ENCODE measurements at places on chromosomes 3 and 15.

DNA sequence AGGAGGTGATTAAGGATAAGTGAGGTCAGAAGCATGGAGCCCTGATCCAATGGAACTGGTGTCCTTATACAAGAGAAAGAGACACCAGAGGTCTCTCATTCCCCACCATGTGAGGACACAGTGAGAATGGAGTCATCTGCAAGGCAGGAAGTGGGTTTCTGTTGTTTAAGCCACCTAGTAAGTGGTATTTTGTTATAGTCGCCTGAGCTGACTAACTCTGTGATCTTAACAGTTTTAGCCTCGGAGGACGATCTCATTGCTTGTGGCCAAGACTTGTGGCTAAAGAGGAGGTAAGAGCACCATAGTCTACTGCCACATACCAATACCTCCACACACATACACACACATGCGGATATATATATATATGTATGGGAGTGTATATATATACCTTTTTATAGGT lies 73.8 kb downstream of the MCTP2 start:
- DNase-seq: no peak

DNA sequence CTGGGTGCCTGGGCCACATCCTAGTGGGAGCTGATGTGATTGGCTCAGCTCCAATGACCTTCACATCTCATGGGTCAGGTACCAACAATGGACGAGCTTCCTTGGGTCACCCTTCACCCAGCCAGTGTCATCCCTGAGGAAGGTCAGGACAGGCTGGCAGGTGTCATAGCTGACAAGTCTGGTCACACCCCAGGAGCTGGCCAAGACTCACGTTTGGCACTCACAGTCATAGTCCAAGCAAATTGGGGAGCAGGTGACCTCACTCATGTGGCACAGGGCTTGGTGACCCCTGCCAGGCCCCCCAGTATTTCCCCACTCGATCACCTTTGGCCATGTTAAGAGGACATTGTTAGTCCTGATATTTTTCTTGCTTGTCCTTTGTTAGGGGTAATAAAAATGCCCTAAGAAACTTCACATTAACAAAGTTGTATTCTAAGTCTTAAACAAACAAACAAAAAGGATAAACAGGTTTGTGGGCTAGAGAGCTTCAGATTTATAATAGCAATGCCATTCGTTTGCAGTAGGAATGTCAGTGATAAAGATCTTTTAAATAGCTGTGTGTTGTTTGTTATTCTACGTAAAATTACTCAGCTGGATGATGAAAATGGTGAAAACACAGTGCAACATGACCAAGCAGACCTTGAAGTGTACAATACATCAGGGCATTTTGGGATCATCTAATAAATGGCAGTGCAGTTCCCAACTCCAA lies 79.5 kb upstream of the POMGNT2 start:
- no peak for DNase-seq

DNA sequence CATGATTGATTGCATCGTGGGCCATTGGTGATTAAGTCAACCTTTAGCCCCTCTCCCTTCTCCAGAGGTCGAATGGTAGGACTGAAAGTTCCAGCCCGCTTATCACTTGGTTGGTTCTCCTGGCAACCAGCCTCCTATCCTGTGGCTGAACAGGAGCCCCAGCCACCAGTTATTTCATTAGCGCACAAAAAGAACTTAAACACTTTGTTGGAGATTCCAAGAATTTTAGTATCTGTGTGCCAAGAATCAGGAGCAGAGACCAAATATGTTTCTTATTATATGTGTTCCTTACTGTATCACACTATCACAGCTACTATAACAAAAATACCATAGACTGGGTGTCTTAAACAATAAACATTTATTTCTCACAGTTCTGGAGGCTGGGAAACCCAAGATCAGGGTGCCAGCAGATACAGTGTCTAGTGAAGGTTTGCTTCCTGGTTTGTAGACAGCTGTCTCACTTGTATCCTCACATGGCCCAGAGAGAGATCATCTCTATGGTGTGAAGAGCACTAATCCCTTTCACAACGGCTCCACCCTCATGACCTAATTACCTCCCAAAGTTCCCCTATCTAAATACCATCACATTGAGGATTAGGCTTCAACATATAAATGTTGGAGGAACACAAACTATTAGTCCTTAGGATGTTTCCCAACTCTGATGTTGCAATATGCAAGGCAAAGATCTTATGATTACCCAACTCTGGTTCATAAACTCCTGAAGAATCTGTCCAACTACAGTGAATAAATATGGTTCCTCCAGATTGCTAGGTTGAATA lies 30.5 kb upstream of the APH1B start:
- no peak for DNase-seq

DNA sequence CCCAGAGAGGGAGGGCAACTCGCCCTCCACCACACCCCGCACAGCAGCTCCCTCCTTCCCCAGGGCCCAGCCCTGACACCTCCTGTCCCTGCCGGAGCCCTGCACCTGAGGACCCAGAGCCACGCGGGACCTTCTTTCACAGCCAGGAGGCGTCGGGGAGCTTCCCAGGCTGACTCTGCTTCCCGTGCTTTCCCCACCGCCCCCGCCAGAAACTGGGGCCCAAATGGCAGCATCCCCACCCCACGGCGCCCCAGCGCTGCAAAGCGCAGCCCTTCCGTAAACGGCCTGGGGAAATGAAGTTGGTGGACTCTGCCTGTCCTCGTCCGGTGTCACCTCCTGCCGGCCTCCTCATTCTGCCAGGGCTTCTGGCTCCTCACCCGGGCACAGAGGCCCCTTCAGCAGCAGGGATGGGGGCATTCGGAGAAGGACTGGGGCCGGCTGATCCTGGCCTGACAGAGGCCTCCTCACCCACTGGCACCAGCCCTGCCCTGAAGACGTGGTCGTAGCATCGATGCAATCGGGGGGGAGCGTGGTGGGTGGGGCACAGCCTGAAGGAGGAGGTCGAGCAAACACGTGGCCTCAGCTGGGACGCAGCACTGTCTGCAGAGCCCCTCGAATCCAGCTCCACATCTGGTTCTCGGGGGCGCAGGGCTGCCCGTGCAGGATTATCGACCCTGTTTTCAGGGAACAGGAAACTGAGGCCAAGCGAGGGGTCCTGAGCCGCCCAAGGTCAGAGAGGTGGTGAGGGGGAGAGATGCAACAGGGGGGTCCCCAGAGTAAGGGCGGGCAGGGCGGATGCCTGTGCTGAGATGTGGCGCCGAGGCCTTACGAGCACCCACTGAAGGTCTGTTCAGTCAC lies 235.4 kb downstream of the XXYLT1 start:
- no peak for DNase-seq

DNA sequence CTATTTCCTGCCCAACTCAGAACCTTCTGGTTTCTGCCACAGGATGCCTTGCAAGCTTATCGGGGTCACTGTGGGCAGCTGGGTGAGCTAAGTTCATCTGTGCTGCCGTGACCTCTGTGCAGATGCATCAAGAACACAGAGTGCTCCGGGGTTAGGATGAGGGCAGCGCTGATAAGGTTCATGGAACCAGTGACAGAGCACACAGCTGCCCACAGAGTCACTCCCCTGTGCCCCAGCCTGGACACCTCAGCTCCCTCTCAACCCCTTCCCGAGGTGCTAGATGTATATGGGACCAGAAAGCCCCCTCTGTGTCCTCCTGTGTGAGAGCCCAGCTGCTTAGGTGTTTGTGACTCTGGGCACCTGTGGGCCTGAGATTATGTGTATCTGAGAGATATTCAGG lies 15.8 kb upstream of the ALAS1 start:
- no peak for DNase-seq

DNA sequence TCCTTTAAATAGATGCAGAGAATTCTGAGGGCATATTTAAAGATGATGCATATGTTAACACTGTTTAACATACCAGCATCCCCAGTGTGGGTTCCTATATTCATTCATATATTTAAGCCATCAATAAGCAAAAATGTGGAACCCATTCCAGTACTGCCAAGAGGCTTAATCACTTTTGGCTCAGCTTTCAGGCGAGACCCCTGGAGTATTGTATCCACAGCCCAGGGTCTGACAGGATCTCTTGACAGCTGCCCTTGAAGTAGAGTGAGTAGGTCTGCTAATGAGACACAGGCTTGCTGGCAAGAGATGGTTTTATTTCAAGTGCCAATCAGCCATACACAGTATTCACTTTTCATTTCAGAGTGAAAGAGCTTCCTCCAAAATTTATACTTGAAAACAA lies 367.3 kb downstream of the OCA2 start:
- DNase-seq: no peak
